ENCODE measurements at places on chromosomes 11 and 22.

DNA sequence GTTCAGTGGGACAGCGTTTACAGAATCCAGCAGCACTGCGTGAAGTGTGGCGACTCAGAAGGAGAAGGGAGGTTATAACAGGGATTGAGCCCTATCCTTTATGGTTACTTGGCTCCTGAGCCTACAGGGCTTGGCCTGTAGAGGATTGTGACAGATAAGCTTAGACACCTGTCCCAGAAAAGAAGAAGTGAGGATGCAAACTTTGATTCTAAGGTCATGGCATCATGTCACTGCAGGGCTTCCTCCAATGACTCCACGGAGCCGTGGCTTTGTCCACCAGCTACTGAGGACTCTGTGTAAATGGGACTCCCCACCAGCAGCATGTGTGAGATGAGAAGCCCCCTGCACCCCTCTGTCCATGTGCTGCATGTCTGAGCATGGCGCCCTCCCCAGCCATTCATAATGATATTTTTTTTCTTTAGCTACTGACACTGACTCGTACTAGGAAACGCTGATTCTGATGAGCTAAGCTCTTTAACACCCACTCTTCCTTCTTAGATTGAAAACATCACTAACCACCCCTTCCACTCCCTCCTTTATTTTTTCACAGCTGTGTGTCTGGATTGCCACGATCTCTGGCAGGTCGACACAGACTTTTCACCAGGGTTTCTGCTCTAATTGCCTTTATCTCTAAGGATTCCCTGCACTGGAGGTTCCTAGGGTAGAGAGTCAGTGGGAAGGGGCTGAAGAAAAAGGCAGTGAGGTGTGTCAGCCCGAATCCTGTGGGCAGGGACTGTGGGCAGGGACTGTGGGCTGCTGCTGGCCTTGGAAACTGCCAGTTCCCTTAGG lies 65.5 kb upstream of the TTC12 start:
- no peak for DNase-seq

GRCh38 chr11:5507933-5508305 lies 1.8 kb downstream of the UBQLN3 start:
- no peak for DNase-seq

GRCh38 chr22:47421846-47422245 lies 659.4 kb downstream of the TBC1D22A start:
- no peak for DNase-seq

DNA sequence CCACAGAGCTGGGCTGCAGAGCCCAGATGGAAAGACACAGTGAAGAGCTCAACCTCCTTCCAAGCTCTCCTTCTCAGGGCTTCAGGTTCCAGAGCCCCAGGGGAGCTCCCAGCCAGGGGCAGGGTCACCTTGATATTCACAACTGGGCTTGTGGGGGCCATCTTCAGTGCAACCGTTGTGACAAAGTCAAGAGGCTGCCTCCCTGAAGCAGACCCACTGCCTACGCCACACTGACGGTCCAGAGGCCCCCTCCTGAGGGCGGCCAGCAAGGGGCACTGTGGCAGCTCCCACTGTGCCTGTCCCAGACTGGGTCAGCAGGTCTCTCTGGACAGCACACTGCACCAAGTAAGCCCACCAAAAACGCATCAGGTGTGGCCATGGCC lies 84.1 kb downstream of the DGCR2 start:
- no peak for DNase-seq

- no peak for DNase-seq
These were observed 1.2 kb downstream of the P2RX3 start for GRCh38 chr11:57339328-57339727.

DNA sequence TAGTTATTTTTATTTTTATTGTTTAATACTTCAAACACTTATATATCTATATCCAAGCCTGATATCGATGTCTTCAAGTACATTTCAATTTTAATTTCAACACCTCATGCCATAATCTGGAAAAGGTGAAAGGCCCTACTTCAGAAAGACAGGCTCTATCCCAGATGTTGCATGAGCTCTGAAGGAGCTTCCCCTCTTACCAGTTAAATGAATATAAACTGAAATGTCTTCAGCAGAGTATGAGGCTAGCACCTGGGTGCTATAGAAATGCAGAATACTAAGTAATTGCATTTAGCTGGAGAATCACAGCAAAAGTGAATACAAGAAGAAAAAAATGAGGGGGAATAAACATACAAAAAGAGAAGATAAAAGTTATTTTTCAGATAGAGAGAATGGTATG lies 11.5 kb upstream of the GRIA4 start:
- no peak for DNase-seq

DNA sequence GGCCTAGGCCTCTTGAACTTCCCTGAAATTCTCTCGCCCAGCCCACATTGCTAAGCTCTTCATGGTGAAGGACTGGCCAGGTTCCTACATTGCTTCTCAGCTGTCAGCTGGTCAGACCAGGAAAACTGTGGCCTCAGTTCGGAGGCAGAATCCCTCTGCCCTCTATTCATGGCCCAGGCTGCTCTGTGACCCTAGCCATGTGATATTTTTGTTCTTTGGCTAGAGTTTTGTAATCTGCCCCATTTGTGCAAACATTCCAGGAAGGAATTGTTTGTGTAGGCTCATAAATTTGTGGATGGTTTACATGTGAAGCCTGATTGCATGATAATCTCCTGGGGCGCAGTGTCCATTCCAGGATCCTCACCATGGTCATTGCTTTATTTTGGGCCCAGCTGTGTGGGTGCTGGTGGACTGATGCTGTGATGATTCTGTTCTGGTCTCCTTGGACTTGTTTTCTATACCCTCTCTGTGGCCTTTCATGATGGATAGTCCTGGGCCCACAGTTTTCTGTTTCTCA lies 149.1 kb upstream of the E2F8 start:
- no peak for DNase-seq

DNA sequence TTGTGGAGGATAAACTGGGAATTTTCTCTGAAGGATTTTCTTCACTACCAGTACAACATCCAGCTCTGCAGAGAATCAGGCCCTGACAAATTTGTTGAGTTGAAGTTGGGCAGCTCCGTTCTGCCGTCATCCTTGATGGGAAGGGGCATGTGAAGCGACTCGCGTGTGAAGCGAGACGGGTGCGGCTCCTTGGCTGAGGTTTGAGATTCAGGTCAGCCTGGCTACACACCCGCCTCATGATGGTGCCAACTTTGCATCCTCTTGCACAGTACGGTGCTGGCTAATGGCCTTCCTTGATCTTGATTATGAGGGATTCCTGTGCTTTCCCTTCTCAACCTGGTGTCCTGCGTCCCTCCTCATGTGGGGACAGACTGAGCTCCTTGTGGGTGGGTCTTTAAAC lies 19.7 kb upstream of the CDC42EP2 start:
- no peak for DNase-seq

GRCh38 chr11:69734841-69735240 lies 31.0 kb upstream of the FGF19 start:
- DNase-seq, result no peak

DNA sequence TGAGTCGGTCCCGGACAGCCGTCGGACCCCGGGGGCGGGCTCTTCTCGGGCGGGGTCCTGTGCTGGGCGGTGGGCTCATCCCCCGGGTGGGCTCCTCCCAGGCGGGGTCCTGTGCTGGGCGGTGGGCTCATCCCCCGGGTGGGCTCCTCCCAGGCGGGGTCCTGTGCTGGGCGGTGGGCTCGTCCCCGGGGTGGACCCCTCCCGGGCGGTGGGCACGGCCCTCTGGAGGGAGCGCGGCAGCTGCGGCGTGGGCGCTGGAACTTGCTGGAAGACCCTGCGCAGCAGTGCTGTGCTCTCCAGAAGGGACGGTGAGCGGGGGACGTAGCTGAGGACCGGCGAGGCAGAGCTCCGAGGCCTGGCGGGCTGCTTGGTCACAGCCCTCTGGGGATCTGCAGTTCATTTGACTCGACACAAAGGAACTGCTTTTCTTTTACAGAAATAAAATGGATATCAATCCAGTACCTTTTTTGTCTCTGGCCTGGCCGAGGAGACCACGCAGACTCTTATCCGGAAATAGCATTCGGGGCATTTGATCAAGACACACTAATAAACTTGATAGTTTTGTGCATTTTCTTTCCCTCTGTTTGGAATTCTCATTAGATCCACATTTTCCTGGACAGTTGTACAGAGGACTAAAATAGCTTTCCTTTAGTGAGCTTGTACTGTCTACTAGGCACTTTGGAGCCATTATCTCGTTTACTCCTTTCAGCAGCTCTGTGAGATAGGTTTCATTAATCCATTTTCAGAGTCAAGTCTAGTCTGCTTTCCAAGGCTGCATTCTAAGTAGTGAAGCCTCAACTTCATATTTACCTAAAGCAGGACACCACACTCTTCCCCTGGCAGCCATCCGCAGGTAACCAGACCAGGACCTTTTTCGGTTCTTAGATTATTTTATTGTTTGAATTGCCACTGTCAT lies 812 bp downstream of the JAM3 start:
- DNase-seq, result no peak

DNA sequence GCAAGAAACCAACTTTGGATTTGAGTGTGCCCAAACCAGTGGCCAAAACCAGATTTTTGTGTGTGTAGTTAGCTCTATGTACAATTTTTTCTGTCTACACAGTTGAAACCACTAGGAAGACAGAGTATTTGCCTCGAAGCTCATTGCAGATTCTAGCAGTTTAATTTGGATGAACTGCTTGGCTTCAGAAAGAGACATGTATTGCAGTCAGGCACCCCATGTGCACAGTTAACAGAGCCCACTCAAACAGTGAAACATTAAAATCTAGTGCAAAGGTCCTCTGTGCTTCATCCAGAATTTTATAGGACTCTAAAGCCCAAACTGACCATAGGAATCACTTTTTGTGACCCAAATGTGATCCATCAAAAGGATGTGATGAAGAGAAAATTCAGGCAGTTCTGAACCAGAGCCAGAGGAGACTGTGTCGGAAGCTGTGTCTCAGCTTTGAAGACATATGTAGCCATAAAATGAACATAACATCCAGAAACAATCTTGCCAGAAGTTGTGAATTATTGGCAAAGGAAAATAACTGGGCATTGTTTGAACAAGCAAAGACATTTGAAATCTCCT lies 82.7 kb downstream of the PANX1 start:
- no peak for DNase-seq

GRCh38 chr11:125348674-125349309 lies 147.3 kb downstream of the FEZ1 start:
- no peak for DNase-seq

DNA sequence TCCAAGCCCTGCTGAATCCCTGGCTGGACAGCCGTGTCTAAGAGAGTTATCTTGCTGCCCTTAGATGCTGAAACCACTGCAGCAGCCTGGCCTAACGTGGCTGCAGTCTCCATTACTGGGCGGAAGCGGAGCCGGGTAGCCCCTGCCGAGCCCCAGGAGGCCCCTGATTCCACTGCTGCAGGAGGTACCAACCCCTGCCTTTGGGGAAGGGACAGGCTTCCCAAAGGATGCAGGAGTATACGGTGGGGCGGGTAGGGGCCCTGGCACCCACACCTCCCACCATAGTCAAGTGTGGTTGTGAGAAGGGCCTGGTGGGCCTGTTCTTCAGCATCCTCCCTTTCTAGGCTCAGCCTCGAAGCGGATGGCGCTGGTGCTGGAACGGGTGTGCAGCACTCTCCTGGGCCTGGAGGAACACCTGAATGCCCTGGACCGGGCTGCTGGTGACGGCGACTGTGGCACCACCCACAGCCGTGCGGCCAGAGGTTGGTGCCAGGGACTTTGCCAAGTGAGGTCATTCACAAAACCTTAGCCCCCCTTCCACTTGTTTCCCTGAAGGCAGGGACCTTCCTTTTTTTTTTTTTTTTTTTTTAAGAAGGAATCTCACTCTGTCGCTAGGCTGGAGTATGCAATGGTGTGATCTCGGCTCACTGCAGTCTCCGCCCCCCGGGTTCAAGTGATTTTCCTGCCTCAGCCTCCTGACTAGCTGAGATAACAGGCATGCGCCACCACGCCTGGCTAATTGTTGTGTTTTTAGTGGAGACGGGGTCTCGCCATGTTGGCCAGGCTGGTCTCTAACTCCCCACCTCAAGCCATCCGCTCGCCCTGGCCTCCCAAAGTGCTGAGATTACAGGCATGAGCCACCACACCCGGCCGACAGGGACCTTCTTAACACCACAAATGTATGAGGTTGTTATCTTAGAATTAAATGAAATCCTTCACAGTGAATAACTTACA lies 11.0 kb downstream of the TKFC start:
- no peak for DNase-seq

DNA sequence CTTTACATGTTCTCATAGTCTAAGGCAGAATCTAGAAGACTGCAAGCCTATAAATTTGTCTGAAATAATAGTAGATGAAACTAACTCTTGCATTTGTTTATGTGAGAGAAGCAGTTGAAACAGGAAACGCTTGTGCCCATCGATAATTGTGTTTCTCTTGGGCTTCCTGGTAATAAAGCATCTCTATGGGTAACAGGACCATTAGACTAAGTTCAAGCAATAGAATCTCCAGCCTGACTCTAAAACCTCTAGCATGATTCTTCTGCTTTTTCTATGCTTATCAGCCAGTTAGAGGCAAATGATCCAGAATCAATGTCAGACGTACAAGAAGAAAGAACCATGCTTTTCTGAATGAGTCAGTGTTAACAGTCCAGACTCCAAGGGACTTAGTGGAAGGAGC lies 1734.4 kb downstream of the LRRC4C start:
- DNase-seq, result no peak

DNA sequence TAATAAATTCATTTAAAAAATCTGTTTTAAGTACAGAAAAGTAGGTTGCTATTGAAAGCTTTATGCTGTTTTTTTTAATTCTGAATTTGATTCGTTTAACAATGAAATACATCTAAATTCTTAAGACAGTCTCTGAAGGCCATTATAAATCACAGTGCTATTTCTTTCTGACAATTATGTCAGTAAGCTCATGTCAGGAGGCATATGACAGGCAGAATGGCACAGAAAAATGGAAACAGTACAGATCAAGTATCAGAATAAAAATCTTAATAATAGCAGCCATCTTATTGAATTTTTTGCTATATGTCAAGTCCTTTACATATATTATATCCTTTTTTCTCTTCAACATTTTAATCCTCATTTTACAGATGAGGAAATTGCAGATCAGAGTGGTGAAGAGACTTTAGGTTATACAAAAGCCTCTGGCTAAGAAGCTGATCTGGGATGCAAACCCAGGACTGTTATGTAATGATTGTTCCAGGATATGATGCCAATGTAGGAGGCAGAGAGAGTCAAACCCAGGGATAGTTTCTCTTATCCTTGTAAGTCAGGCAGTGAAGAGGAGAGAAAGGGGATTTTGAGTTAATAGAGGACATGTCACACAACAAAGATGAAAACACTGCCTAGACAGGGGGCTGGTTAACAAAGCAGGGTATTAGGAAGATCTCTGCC lies 283.1 kb upstream of the CCDC90B start:
- DNase-seq, result no peak

- no peak for DNase-seq
These were observed 10.3 kb upstream of the OMP start for GRCh38 chr11:77092382-77092781.

DNA sequence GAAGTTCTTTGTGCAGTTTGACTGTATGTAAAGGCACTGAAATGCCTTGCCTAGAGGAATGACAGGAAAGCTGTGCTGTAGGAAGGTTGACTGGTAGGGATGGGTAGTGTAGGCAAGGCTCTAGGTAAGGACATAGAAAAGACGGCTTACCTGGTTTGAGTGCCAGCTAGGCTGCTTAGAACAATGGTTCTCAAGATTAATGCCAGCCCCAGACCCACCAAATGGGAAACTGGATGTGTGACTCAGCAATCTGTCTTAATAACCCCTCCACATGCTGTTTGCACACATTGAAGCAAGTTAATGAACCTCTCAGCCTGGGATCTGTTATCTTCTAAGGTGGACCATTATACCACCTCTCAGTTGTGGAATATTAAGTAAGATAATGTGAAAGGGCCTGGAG lies 3.7 kb downstream of the RPS3 start:
- DNase-seq, result no peak
